ENCODE measurements at places on chromosomes 11 and 22. TPM values are rescaled to one million over a fixed set of nuclear protein-coding genes. Genes with fewer than 3 reads are reported as not detected.

Gene RGL4
- 3.1 TPM for polyA plus RNA-seq

Gene LDHA
- 266 TPM for polyA plus RNA-seq

Gene KRTAP5-5
- polyA plus RNA-seq, result not detected

Gene NXPE4
- 0.06 TPM for polyA plus RNA-seq

Gene FOLR1
- polyA plus RNA-seq, result 44.9 TPM

Gene CDC42EP1
- polyA plus RNA-seq, result 44.6 TPM

Gene PANX3
- 0.03 TPM for polyA plus RNA-seq

Gene ENDOD1
- polyA plus RNA-seq, result 23.2 TPM

Gene STK33
- 31.7 TPM for polyA plus RNA-seq

Gene ENTHD1
- not detected for polyA plus RNA-seq

Gene ARHGAP8
- polyA plus RNA-seq, result 25.2 TPM

Gene OR4C12
- not detected for polyA plus RNA-seq

Gene CRYBB2
- polyA plus RNA-seq, result 0.46 TPM

Gene PNPLA3
- 1.7 TPM for polyA plus RNA-seq

Gene MMP12
- 3.1 TPM for polyA plus RNA-seq

Gene ETS1
- 80.9 TPM for polyA plus RNA-seq

Gene SLC25A18
- polyA plus RNA-seq, result 1.2 TPM

Gene POTEH
- not detected for polyA plus RNA-seq

Gene SH3BP1
- polyA plus RNA-seq, result 21.1 TPM

Gene KIRREL3
- 1.5 TPM for polyA plus RNA-seq

Gene OR51Q1
- polyA plus RNA-seq, result 0.06 TPM

Measured in right renal pelvis (tissue), 4 donors.